ENCODE measurements at places on chromosomes 3 and 15.
A peak's percentile ranks its signal among the peaks of the same experiment; 100 is the strongest.

DNA sequence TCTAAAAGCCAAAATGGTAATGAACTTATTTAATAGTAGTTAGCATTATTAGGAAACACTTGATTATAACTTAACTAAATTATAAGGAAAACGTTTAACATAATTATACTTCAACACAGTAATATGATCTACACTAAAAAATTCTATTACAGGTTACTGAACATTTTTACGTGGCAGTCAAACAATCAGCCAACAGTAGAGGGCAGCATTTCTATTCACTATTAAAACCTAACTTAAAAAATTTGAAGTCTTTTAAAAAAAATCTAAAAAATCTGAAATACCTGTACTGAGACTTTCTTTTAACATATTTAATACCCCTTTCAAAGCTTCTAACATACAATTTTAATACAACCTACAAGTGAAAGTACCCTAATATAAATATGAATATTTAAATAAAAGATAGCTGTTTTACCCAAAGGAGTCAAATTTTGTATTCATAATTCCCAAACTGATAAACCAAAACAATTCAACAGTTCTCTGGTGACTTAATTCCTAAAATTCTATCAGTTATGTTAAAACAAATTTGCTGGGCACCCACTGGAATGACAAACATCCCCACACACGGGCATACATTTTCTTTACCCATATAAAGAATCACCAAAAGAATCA, 41.5 kb downstream of the DLG1 start:
- no peak overlapping the region for H3K4me3 ChIP-seq
- H3K27ac ChIP-seq = no peak overlapping the region
- H3K36me3 ChIP-seq = no peaks in the 10 kb centered on the region
- no peak for DNase-seq

DNA sequence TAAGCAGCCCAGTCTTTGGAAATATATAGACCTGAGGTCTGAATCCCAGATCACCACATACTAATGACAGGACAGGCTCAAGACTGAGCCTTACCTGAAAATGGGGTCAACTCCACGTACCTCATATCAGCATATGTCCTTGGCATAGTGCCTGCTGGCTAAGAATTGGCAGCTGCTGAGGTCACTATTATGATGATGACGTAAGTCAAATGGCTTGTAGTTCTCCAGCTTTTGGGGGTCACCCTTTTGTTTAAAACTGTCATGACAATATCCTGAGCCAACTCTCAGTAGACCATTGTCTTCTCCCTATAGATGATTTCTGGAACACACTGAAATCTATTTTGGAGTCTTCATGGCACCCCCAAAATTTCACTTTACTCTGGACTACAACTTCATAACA, 16.8 kb upstream of the CADPS start:
- no peak overlapping the region for H3K27ac ChIP-seq
- DNase-seq = no peak
- H3K36me3 ChIP-seq = no peaks in the 10 kb centered on the region

- H3K4me1 ChIP-seq = no peaks in the 10 kb centered on the region
- no peaks in the 10 kb centered on the region for H3K27me3 ChIP-seq
- H3K4me3 ChIP-seq = no peak overlapping the region
- H3K36me3 ChIP-seq = no peaks in the 10 kb centered on the region
Measured at GRCh38 chr15:31102374-31103342, 1.1 kb upstream of the TRPM1 start.

- H3K27me3 ChIP-seq = no peaks in the 10 kb centered on the region
- no peak for DNase-seq
- H3K36me3 ChIP-seq = no peaks in the 10 kb centered on the region
- no peaks in the 10 kb centered on the region for H3K4me1 ChIP-seq
- no peak overlapping the region for H3K27ac ChIP-seq
- no peak overlapping the region for H3K4me3 ChIP-seq
Measured at GRCh38 chr3:15940641-15941040, 142.9 kb upstream of the ANKRD28 start.

DNA sequence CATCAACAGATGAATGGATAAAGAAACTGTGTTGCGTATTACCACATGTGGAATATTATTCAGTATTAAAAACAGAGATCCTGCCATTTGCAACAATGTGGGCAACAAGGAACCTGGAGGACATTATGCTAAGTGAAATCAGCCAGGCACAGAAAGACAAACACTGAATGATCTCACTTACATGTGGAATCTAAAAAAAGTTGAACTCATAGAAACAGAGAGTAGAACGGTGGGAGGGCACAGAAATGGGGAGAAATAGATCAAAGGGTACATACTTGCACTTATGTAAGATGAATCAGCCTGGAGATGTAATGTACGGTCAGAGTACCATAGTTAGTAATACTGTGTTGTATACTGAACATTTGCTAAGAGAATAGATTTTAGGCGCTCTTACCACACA, 29.8 kb upstream of the MUC13 start:
- no peaks in the 10 kb centered on the region for H3K27me3 ChIP-seq
- no peak overlapping the region for H3K27ac ChIP-seq
- no peak for DNase-seq
- H3K36me3 ChIP-seq = no peaks in the 10 kb centered on the region

GRCh38 chr3:5006755-5007202, 27.5 kb downstream of the BHLHE40 start:
- no peak overlapping the region for H3K27ac ChIP-seq
- DNase-seq = no peak
- H3K4me3 ChIP-seq = no peak overlapping the region
- H3K27me3 ChIP-seq = no peaks in the 10 kb centered on the region
- no peaks in the 10 kb centered on the region for H3K4me1 ChIP-seq

- no peaks in the 10 kb centered on the region for H3K27me3 ChIP-seq
- H3K36me3 ChIP-seq = no peaks in the 10 kb centered on the region
- peak within 1 kb of the TSS; percentile 52 for H3K4me3 ChIP-seq
- H3K27ac ChIP-seq = no peak within 1 kb of the TSS
Measured at GRCh38 chr3:133038089-133038730, at the start of gene TMEM108. Gene TMEM108, plus strand, starts transcription at chr3:133038391.

GRCh38 chr3:191051037-191051436, 148.0 kb upstream of the OSTN start:
- no peaks in the 10 kb centered on the region for H3K4me1 ChIP-seq
- H3K27ac ChIP-seq = no peak overlapping the region
- H3K36me3 ChIP-seq = no peaks in the 10 kb centered on the region
- H3K27me3 ChIP-seq = no peaks in the 10 kb centered on the region
- H3K4me3 ChIP-seq = no peak overlapping the region
- no peak for DNase-seq

- H3K27me3 ChIP-seq = no peaks in the 10 kb centered on the region
- H3K36me3 ChIP-seq = no peaks in the 10 kb centered on the region
- no peak overlapping the region for H3K27ac ChIP-seq
- no peak overlapping the region for H3K4me3 ChIP-seq
- DNase-seq = no peak
Measured at GRCh38 chr15:66070220-66070934, 183.2 kb downstream of the MEGF11 start.

GRCh38 chr3:164912916-164913315, 165.4 kb downstream of the SI start:
- no peak overlapping the region for H3K27ac ChIP-seq
- no peak overlapping the region for H3K4me3 ChIP-seq
- H3K36me3 ChIP-seq = no peaks in the 10 kb centered on the region

GRCh38 chr15:65778269-65778668, 13.8 kb downstream of the DENND4A start:
- no peak overlapping the region for H3K27ac ChIP-seq
- H3K4me1 ChIP-seq = peaks cover 11% of the 10 kb centered on the region
- H3K27me3 ChIP-seq = no peaks in the 10 kb centered on the region
- no peak overlapping the region for H3K4me3 ChIP-seq
- no peaks in the 10 kb centered on the region for H3K36me3 ChIP-seq
- DNase-seq = no peak

GRCh38 chr3:140726066-140726465, 48.2 kb downstream of the TRIM42 start:
- H3K27me3 ChIP-seq = no peaks in the 10 kb centered on the region
- H3K36me3 ChIP-seq = no peaks in the 10 kb centered on the region
- no peaks in the 10 kb centered on the region for H3K4me1 ChIP-seq

GRCh38 chr3:127089486-127090145, 103.3 kb upstream of the PRR23E start:
- DNase-seq = no peak
- no peaks in the 10 kb centered on the region for H3K4me1 ChIP-seq
- no peak overlapping the region for H3K4me3 ChIP-seq
- H3K27me3 ChIP-seq = no peaks in the 10 kb centered on the region
- H3K27ac ChIP-seq = no peak overlapping the region
- H3K36me3 ChIP-seq = no peaks in the 10 kb centered on the region

DNA sequence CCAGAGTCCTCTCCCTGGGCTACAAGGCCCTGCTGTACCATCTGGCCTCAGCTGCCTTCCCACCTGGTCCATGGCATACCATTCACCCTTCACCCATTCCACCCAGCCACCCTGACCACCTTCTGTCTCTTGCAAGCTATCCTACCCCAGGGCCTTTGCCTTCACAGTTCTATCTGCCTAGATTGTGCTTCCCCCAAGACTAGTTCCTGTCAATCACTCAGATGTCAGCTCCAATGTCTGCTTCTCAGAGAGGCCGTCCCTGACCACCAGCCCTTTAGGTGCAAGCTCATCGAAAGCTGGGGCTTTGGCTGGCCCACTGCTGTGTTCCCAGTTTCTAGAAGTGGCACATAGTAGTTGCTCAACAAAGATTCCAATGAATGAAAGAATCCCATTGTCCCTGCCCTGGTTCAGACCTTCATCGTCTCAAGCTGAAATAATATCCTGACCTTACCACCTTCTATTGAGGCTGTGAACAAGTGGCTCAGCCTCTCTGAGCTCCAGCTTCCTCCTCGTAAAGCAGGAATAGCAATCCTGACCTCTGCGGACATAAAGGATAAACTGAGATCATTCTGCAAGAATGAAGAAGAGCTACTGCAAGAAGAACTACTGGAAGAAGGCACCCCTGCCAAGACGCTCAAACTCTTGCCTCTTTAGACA, 15.8 kb downstream of the EFCAB12 start:
- H3K27me3 ChIP-seq = no peaks in the 10 kb centered on the region
- H3K27ac ChIP-seq = peak overlapping the region; percentile 85
- H3K4me1 ChIP-seq = peaks cover 5% of the 10 kb centered on the region
- H3K36me3 ChIP-seq = no peaks in the 10 kb centered on the region
- peak; percentile 28 for DNase-seq

DNA sequence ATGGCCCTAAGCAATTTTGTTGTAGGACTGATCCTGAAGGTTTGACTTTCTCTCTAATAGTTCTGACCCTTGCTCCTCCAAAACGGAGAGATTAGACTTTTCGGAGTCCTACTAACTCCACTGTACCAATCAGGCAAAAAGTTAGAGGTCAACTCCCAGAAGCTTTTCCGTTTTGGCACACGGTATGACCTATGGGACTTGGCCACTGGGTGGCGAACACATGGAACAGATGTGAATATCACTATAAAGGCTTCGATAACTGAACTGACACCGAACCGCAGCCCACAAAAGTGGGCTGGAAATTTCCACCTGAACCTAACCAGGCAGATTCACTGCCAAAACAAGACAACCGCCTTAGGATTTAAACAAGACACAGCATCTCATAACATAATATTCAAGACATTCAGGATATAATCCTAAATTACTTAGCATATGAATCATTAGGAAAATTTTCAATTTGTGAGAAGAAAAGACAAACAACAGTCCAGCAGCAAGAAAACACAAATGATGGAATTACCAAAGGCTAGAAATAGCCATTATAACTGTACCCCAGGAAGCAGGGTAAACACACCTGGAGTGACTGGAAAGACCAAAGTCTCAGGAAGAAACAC, 12.2 kb upstream of the TM2D3 start:
- H3K27ac ChIP-seq = no peak overlapping the region
- H3K36me3 ChIP-seq = no peaks in the 10 kb centered on the region
- no peak for DNase-seq
- no peaks in the 10 kb centered on the region for H3K4me1 ChIP-seq
- H3K27me3 ChIP-seq = no peaks in the 10 kb centered on the region

- no peak overlapping the region for H3K27ac ChIP-seq
- no peak overlapping the region for H3K4me3 ChIP-seq
- H3K27me3 ChIP-seq = no peaks in the 10 kb centered on the region
- no peak for DNase-seq
Measured at GRCh38 chr3:142602619-142603385, 6.6 kb downstream of the PLS1 start.
